Renal cortex interstitium (tissue), 15 donors: ENCODE measurements at places on chromosomes 3 and 15.

DNA sequence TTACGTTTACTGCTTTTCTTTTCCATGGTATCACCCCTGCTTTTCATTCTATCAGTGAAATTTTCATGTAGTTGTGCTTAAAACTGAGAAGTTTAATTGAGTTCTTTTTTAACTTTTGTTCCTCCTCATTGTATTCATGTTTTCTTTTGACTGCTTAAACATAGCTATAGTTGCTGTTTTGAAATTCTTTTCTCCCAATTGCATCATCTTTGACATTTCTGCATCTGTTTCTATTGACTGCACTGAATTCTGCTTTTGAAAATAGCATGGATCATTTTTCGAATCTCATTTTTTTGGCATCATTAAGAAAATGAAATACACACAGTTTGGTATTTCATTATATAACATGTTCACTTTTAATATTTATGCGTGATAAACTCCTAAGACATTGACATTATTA lies 694.9 kb downstream of the MECOM start:
- DNase-seq: no peak

- no peak for DNase-seq
Observed at GRCh38 chr3:11954312-11954934, 49.8 kb upstream of the SYN2 start.

DNA sequence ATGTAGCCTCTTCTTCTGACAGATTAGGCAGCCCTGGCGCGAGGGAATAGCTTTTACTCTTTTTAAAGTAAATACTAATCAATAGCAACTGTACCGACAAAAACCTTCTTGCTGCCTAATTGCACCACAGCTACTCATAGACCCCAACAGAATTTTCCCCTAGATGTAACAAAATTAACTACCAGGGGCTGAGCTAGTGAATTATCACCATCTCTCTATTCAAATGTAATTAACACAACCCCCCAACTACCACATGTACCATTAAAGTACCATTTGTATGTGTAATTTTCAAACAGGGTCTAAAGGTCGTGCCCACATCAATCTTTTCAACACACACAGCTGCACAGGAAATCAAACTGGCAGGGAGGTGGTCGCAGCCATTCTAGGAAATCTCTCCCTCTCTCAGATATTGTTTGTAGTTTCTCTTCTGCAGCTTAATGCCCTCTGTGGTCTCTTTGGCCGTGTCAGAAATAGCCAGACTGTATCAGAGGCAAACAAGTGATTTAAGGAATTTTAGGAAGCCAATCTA lies 322.9 kb downstream of the RORA start:
- no peak for DNase-seq

DNA sequence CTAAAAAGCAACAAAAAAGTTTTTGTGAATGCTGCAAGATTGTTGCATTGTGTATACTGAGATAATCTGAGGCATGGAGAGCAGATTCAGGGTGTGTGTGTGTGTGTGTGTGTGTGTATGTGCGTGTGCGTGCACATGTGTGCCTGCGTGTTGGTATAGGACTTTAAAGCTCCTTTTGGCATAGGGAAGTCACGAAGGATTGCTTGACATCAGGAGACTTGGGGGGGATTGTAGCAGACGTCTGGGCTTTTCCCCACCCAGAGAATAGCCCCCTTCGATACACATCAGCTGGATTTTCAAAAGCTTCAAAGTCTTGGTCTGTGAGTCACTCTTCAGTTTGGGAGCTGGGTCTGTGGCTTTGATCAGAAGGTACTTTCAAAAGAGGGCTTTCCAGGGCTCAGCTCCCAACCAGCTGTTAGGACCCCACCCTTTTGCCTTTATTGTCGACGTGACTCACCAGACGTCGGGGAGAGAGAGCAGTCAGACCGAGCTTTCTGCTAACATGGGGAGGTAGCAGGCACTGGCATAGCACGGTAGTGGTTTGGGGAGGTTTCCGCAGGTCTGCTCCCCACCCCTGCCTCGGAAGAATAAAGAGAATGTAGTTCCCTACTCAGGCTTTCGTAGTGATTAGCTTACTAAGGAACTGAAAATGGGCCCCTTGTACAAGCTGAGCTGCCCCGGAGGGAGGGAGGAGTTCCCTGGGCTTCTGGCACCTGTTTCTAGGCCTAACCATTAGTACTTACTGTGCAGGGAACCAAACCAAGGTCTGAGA lies 4.7 kb downstream of the BHLHE40 start:
- DNase-seq: no peak

DNA sequence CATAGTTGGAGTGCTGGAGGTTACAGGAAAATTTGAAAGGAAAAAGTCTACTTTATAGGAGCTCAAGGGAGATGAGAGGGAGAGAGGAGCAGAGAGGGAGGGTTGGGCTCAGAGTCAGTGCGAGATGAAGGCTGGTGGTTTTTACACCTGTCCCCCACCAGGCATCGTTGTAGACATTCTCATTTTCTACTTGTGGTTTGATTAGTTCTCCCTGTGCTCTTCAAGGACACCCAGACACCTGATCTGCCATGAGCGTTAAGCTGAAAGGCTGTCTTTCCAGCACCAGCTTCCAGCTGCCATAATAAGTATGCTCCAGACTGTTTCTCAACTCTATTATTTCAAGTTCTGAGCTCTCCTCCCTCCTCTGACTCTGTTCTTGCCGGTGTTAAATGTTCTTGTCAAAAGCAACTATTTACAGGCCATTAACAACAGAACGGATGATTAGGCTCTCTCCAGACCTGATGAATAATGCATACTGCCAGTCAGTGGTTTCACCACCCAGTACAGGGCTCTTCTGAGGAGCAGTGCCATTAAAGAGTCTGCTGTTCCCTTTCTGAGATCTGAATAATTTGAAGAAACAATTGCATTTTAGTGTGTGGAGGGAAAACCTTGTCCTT lies 514.6 kb upstream of the MCTP2 start:
- no peak for DNase-seq

DNA sequence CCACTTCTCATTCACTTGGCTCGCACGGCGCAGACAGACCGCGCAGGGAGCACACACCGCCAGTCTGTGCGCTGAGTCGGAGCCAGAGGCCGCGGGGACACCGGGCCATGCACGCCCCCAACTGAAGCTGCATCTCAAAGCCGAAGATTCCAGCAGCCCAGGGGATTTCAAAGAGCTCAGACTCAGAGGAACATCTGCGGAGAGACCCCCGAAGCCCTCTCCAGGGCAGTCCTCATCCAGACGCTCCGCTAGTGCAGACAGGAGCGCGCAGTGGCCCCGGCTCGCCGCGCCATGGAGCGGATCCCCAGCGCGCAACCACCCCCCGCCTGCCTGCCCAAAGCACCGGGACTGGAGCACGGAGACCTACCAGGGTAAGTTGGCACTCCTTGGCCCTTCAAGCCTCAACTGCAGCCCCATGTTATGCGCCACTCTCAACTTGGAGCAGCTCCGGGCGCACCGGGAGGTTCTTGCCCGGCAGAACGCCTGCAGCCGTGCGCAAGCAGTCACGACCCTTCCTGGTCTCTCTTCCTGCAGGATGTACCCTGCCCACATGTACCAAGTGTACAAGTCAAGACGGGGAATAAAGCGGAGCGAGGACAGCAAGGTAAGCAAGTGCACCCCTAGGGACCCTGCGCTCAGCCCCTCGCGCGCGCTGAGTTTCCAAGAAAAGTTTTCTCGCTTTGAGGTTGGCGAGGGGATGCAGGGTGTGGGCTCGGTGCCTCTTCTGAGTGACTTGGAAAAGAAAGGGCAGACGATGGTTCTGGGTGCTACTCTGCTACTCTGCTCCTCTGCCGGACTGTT lies at the start of gene BHLHE40:
Gene BHLHE40 (plus strand): TSS at position 10 of the 801 bp plus-strand sequence. CDS start 282 bp downstream, at position 292.
- DNase-seq: no peak
